Pons (tissue), 1 donor: ENCODE measurements at places on chromosomes 5 and 9.

DNA sequence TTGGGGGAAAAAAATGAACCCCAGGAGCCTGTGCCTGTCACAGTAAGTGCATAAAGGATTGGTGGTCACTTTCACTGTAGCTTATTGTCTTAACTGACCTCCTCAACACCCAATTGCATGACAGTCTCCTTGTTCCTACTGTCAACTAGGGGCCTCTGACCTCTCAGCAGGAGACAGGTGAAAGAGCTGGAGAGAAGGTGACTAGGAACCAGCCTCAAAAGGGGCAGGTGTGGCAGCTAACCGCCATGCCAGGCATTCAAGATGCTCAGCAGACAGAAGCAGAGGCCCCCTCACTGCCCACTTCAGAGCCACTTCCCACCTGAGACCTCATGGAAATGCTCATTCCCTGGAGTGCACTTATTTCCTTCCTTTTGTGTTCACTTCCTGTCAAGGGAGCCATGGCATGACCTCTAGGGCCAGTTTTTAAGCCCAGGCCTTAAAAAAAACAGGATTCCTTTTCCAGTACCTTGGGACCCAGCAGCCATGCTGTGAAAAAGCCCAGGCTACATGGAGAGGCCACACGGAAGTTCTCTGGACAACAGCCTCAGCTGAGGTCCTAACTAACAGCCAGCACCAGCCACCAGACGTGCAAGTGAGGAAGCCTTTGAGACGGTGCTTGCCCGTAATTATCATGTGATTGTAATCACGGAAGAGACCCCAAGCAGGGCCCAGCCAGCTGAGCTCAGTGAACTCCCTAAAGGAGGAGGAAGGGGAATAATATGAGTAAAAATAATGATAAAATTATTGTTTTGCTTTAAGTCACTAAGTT lies 74.9 kb downstream of the NSUN2 start:
- no peak for DNase-seq

GRCh38 chr5:39190311-39191102 lies 28.9 kb downstream of the FYB1 start:
- peak; percentile 32 for DNase-seq

GRCh38 chr9:27528886-27529315 lies 713 bp downstream of the MOB3B start:
- DNase-seq, result peak; percentile 43

DNA sequence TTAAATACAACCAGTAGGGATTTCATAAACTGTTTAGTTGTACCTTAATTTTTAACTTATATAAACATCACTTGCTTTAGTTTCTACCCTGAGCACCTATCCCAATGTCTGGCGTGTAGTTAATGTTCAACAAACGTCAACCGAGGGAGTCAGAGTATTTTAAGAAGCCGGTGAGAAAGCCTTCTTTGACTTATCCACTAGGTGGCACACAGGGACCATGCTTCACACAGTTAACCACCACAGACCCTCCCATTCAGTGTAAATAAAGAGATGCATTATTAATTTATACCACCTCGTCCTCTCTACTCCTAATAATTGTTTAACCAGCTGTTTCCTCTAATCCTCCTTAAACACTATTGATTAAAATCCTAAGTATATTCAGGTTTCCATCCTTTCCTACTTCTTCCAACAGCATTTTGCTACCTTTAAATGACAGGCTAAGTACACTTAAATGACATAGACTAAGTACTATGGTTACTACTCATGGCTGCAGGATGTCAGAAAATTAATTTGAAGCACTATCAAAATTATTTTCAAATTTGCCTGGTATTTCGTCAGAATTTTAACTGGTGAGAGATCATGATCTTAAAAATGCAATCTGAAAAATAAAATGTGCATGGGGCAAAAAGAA lies 2.3 kb downstream of the HAPLN1 start:
- peak; percentile 76 for DNase-seq
